AML-193 (cell line): ENCODE measurements at places on chromosomes 4 and X.

DNA sequence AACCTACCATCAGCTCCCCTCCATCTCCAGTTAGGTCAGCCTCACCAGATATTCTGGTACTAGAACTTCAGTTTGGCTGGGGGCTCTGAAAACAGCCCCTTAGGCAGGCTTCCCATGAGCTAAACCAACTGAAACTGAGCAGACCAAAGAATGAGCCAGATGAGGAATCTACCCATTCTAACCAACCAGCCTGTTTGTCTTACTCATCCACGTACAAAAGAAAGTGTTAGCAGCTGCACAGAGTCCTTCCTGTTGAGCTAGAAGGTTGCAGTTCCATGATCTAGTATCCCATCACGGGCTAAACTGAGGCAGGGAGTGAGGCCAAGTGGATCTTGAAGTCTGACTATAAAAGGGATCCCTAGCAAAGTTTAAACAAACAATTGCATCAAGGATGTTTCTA, 17.5 kb downstream of the MAGEA9B start:
- DNase-seq, result no peak

- no peak for DNase-seq
These were observed 72.7 kb upstream of the DCLK2 start for GRCh38 chr4:150005537-150005936.

DNA sequence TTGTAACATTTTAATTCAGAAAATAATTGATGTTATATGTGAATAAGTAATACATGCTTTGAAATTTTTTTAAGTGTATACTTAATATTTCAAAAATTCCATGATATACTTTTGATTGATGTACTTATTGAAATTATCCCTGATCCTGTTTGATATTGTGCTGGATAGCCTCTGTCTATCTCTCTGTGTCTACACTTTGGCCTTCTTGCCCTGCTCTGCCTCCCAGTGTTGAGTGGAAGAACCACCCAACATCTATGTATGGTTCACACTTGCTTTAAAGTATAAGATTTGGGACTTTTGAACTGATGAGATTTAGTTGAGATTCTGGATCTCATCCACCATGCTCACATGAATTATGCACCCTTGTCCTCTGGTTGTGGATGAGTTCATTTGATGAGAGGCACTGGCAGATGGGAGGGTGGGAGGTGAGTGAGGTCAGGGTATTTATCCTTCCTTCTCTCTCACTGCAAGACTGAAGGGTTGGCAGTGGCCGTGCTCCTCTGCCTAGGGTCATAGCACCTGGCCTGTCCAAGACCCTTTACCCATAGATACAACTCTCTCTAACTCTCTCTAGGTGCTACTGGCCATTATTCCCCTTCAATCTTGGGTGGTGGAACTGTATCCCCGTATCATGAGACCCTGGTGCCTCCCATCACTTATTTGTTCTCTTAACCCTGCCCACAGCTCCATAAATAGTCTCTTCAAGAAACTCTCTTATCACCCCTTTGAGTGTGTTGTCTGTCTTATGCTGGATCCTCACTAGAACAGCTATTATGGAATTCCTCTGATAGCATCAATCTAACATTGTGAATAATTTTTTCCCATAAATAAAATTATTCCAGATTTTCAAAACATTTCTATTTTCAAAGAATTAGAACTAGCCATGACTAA, 75.2 kb downstream of the CORIN start:
- no peak for DNase-seq

GRCh38 chrX:69988955-69989394, 60.8 kb downstream of the AWAT2 start:
- no peak for DNase-seq

- DNase-seq, result peak; percentile 63
These were observed 81.6 kb downstream of the SORBS2 start for GRCh38 chr4:185730387-185730786.

DNA sequence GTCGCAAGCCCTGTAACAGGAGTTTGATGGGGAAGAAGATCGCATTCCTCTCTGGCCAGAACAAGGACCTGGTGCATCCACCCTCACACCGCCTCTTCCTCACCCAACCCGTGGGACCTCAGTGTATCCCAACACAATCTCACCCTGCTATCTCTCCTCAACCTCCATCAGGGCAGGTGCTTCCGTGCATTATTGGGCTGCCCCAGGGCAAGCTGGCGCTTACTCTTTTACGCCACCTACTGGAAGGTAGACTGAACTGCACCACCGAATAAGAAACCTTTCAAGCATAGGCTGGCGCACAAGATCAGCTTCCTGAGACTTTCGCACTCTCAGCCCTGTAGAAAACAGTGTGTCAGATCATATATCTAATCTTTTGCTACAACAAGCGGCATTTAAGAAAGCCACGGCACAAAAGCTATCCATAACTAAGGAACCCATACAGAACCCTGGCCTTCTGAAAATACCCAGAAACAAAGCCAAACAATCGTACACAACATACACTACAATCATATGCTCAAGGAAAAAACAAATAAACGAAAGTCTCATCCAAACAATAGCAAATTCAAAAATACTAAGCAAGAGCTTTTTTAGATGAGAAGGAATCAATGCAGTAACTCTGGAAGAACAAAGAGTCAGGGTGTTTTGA, 209.3 kb downstream of the UGT8 start:
- DNase-seq, result no peak

- DNase-seq, result no peak
These were observed 55.9 kb upstream of the EDNRA start for GRCh38 chr4:147425019-147425418.

DNA sequence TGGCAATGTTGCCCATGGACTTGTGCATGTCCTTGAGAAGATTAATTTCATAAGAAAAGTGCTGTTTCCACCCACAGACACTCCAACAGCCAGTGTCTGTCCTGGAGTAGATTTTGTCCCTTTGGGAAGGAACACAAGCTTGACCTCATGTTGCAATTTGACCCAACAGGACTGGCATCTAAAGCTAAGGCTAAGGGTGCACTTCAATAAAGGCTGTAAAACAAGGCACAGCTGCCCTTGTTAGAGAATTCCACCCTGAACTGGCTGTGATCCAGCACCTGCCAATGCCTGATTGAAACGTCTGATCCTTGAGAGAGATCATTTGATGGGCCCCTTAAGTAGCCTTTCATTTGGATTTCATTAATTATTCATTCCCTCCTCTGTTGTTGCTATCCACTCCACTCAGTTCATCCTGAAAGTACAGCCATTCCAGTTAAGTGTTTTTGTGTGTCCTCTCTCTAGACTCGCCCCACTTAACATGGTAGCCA, 56.2 kb downstream of the CD99L2 start:
- DNase-seq, result no peak

- no peak for DNase-seq
These were observed 329.2 kb upstream of the HAND2 start for GRCh38 chr4:173859091-173859713.

GRCh38 chrX:149004936-149005335, 500.2 kb downstream of the IDS start:
- no peak for DNase-seq

DNA sequence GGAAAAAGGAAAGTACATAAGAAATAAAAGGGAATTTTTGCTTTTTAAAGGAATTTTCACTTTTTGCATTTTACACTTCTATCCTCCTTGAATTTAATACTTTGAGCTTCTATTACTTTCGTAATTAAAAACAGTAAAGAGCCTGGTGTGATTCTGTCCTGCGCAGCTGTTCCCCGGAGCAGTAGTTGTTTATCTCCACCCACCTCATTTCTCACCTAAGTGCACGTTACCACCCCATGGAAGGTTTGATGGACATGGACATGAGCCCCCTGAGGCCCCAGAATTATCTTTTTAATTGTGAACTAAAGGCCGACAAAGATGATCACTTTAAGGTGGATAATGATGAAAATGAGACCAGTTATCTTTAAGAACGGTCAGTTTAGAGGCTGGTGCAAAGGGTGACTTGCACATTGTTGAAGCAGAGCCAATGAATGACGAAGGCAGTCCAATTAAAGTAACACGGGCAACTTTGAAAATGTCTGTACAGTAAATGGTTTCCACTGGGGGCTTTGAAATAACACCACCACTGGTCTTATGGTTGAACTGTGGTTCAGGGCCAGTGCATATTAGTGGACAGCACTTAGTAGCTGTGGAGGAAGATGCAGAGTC, 52.1 kb upstream of the TEX13D start:
- no peak for DNase-seq

DNA sequence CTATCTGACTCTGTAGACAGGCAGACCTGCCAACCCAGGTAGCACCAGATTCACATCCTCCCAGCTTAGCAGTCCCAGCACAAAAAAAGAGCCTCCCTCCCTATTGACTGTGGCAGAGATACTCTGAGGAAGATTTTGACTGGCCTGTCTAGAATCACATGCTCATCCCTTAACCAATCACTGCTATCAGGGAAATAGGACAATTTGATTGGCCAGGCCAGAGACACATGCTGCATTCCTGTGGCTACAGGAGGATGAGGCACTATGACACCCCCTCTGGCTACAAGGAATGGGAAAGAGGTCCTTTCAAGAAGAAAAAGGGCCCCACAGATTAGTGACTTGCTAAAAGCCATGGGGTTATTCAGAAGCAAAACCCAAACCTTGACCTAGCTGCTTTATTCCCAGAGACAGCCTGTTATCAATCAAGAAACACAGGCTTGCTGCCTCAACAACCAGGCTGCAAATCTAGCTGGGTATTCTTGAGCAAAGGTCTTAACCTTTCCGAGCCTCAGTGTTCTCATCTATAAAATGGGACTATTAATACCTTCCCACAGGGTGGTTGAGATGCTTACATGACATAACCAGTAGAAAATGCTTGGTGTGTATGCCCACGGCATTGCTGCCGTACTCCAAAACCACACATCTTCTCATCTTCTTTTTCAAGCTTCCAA, 147.6 kb downstream of the BCOR start:
- no peak for DNase-seq

GRCh38 chrX:23497919-23498318, 163.3 kb downstream of the PTCHD1 start:
- no peak for DNase-seq

DNA sequence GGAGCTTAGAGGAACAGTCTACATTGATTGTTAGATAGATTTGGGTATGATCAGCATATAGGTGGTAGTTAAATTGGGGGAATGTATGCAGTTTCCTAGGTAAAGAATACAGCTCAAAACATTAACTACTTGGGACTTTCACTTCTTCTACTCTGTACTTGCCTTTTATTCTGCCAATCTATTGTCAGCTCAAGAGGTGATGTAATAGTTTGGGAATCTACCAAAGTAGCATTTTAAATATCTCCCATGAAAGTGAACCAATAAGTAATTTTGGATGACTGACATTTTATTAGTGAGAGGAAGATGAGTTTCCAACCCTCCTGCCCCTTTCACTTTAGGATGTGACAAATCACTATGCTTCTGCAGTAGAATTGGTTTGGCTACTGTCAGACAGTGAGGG, 43.4 kb downstream of the NUDT6 start:
- no peak for DNase-seq

DNA sequence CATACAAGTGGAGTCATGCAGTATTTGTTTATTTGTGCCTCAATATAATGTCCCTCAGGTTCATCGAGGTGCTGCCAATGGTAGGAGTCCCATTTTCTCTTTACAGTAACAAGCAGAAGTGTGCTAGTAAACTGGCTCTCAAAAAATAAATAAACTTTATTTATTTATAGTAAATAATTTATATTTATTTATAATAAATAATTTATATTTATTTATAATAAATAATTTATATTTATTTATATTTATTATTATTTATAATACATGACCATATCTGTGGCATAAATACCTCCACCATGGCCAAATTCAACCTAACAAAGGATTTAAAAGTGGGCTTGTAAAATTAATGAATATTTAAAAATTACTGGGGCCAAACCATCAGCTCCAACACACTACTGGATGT, 464.9 kb upstream of the NWD2 start:
- DNase-seq, result no peak

DNA sequence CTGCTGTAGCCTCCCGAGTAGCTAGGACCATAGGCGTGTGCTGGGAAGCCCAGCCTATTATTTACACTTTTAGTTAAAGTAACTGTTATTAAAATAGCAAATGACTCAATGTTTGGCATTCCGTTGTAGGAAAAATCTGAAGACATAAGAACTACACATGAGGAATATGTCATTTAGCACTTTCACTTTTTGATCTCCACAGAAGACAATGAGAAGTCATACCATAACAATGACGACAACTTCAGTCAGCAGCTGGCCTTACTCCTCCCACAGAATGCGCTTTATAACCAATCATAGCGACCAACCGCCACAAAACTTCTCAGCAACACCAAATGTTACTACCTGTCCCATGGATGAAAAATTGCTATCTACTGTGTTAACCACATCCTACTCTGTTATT, 6.7 kb downstream of the GPR34 start:
- no peak for DNase-seq

DNA sequence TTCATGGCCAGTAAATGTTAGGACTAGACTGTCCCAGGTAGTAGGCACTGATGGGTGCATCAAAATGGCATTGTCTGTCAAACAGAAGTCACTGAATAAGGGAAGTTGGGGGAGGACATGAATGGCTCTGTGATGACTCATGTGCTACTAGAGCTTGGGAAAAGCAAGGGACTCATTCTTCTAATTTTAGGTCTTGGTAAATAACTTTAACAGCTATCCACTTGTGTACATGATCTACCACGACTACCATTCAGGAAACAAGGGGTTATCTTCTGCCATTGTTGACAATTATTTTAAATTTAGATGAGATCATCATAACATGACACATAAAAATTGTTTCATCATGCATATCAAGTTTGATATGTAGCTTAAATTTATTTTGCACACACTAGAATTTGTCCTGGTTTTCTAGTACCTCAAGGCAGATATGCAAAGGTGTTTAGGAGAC, 6.3 kb downstream of the AREG start:
- peak; percentile 39 for DNase-seq

DNA sequence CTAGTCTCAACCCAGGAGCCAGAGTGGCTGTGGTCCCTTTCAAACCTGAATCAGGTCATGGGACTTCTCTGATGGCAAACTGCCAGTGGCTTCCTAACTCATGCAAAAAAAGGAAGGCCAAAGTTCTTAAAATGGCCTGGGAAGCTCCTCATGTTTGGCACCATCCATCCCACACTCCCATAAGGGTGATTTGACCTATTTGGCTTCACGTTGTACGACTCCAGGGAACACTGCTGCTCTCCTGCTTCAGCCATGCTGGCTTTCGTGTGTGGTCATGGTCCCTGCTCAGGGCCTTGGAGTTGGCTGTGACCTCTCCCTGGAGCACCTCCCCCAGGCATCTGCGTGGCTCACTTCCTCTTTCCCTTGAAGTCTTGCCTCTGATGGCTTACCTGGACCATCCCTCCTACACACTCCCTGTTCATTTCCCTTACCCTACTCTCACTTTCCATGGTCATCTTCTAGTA, 12.8 kb upstream of the TMSB4X start:
- DNase-seq, result peak; percentile 13

GRCh38 chrX:43822014-43822413, 60.2 kb downstream of the MAOB start:
- DNase-seq, result no peak
